Hindlimb muscle (tissue), 1 donor: ENCODE measurements at places on chromosomes 7 and 10.

GRCh38 chr10:49759787-49760551 is 2.2 kb downstream of the OGDHL start:
- DNase-seq, result no peak

GRCh38 chr7:74656441-74656836 is 1.1 kb upstream of the GTF2I start:
- DNase-seq, result peak; percentile 70

DNA sequence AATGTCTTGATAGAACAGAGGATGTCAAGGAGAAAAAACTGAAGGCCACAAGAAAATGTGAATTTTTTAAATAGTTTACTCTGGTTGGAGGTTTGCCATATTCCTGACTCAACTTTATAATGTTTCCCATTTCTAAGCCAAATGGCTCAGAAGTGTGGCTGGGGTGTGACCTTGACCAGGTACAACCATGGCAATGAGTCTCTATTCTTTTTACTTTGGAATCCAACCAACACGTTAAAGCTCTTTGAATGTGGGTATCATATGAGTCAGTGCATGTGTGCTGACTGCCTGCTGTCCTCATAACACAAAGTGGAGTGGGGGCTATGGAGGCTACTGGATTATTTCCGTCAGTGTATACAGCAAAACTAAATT is 33.5 kb upstream of the DLD start:
- DNase-seq, result no peak

- DNase-seq, result no peak
These were observed 24.8 kb downstream of the KCNH2 start for GRCh38 chr7:150953061-150953997.

DNA sequence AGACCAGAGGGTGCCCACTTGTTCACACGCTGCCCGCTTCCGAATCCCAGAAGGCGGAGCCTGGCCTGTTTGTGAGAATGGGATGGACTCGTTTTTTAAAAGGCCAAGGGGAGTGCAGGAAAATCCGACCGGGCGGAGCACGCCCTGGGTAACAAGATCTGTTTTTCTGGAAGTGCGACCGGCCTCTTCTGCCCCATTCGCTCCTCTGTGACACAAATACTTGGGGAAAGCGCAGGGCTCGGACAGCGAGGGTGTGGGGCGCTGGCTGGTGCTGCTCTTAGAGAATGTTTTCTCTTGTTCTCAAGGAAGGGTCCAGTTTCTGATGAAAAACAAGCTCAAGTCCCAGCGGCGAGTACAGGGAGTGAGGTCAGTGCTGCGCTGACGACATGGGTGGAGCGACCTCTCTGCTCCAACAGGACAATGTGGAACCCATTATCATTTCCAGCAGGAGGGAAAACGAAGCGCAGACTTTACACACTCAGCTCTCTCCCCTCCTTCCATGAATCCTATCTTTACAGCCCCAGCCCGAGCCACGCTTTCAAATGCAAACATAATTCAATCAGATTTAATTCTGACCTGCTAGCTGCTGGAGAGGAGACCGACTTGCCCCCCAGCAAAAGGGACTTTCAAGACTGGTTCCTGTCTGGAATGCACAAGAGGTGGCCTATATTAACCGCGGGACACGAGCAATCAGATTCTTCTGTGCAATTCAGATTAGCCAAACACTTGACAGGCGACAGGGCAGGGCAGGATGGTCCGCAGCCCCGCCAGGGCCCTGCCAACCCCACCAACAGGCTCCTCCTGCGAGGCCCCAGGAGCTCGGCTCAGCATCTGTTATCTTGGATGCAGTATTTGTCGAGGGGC is 1.1 kb downstream of the RADIL start:
- peak; percentile 87 for DNase-seq

GRCh38 chr7:85226361-85227085 is 39.7 kb upstream of the SEMA3D start:
- no peak for DNase-seq

GRCh38 chr7:82629583-82629982 is 186.0 kb upstream of the CACNA2D1 start:
- no peak for DNase-seq

DNA sequence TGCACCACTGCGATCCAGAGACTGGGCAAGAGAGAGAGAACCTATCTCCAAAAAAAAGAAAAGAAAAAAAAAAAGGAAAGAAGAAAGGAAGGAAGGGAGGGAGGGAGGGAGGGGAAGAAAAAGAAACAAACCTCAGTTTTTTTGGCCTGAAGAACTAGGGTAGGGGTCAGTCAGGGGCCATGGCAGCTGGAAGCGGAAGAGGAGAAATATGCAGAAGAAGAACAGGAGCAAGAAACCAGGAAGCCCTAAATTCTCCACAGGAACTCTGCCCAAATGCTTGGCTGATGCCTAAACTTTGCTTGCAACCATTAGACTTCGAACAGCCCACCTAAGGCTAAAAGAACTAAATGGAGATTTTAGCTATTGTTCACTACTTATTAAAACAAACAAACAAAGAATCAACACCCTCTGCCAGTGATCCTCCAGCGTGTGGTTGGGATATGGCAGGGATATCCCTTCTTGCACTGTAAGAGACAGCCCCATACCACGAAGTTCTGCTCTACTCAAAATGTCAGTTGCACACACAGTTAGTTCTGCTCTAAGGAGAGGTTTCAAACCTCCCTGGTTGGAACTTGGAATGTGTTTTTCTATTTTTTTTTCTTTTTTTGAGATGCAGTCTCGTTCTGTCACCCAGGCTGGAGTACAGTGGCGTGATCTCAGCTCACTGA is 139.5 kb downstream of the FAM107B start:
- no peak for DNase-seq

DNA sequence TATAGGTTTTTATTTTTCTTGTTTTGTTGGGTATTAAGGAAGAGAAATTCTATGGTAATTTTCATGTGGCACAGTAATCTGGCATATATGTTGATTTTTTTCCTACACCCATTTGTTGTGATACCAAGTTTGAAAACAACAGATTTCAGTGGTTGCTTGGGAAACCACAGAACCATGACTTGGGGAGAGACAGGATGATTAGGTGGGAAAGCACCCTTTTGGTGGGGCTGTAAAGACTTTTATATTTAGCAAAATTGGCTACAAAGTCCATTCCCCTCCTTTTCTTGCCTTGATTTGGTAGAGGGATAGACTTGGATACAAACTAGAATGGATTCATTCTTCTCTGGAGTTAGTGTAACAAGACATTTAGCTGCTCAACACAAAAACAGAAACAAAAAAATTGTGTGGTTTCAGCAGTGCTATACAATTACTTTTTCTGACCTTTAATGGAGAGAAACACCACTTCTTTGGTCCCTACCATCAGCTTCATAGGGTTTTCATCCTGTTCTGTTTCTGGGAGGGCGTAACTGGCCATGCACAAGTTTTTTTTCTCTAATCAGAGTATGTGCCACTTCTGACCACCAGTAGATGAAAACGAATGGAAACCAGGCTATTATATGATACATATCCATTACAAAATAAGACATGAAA is 52.7 kb downstream of the FIGNL1 start:
- no peak for DNase-seq

- no peak for DNase-seq
These were observed 58.7 kb downstream of the MINDY3 start for GRCh38 chr10:15801641-15802040.

GRCh38 chr10:13062803-13063202 is 37.2 kb upstream of the OPTN start:
- no peak for DNase-seq

DNA sequence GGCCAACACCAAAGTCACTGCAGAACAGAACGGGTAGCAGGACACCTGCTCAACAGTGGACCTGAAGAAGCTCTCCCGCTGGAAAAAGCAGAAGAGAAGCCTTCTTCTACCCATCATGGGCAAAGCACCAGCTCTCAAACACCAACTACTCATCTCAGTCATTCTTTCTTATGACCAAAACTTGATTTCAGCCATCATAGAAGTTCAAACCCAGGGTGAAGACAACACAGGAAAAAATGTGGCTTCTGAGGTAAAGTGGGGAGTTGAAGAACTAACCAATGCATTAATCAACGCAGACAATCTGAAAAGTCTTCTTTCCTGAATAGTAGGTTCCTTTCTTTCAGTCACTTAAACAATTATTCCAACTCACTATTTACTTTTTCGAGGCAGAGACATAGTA is 83.3 kb downstream of the ELMO1 start:
- no peak for DNase-seq

DNA sequence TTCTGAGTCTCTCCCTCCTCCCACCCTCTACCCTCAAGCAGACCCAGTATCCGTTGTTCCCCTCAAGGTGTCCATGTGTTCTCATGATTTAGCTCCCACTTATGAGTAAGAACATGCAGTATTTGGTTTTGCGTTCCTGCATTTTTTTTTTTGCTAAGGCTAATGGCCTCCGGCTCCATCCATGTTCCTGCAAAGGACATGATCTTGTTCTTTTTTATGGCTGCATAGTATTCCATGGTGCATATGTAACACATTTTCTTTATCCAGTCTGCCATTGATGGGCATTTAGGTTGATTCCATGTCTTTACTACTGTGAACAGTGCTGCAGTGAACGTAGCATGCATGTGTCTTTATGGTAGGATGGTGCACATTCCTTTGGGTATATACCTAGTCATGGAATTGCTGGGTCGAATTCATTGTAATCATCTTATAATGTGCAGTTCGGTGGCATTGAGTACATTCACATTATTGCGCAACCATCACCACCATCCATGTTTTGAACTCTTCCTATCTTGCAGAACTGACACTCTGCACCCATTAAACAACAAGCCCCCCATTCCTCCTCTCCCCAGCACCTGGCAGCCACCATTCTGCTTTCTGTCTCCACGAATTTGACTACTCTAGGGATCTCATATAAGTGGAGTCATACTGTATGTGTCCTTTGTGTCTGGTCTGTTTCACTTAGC is 125.5 kb downstream of the CAMK1D start:
- DNase-seq, result no peak

GRCh38 chr7:69640925-69641594 is 42.8 kb downstream of the AUTS2 start:
- no peak for DNase-seq

DNA sequence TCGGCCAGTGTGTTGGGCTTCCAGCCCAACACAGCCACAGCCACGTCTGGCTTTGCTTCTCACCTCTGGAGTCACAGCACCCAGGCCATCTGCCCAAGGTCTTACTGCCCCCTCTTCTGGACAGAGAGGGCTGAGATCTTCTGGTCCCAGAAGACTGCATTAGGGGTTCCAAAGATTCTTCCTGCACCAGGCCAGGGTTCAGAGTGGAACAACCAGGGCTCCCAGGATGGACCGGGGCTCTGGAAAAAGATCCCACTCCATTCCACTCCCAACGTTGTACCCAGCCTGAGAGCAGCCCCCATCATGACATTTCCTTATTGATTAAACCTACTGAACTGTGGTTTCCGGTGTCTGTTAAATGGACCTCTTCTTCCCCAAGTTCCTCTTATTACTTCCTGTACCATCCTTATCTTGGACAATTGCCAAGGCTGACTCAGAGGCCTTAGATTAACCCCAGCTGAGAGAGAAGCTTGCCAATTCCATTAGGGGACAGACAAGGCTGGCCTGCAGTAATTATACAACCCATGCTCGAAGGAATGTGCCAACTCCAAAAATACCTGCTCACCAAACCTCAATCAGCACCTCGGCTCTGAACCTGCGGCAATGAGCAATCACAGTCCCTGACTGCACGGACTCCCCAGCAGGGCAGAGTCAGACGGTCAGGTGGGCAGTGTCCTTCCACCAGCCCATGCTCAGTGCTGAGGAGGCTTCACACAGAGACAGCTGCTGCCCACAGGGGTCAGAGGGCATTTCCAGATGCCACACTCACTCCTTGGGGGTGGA is 47.9 kb upstream of the NPFFR1 start:
- peak; percentile 49 for DNase-seq

DNA sequence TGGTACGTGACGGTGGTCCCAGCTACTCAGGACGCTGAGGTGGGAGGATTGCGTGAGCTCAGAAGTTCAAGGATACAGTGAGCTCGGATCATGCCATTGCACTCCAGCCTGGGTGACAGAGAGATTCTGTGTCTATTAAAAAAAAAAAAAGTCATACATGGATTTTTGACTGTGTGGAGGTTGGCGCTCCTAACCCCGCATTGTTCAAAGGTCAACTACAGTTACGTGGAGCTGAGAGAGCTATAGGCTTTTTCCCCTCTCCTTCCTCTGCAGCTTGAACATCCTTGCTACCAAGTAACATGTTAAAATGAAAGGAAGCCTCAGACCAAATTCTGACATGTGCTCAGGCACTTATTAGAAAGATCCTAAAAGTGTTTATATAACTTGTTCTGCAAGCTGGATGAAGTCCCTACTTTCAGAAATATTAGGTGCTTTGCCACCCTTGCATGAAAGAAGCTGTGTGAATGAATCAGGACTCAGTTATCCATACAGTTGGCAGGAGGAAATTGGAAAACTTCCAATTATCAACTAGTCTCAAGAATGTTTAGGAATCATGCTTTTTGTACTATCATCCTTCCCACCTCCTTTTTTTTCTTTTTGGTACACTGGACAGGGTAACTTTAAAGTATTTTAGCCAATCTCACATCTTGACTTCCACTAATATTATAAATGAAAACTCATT is 12.5 kb upstream of the ST7 start:
- DNase-seq, result no peak

DNA sequence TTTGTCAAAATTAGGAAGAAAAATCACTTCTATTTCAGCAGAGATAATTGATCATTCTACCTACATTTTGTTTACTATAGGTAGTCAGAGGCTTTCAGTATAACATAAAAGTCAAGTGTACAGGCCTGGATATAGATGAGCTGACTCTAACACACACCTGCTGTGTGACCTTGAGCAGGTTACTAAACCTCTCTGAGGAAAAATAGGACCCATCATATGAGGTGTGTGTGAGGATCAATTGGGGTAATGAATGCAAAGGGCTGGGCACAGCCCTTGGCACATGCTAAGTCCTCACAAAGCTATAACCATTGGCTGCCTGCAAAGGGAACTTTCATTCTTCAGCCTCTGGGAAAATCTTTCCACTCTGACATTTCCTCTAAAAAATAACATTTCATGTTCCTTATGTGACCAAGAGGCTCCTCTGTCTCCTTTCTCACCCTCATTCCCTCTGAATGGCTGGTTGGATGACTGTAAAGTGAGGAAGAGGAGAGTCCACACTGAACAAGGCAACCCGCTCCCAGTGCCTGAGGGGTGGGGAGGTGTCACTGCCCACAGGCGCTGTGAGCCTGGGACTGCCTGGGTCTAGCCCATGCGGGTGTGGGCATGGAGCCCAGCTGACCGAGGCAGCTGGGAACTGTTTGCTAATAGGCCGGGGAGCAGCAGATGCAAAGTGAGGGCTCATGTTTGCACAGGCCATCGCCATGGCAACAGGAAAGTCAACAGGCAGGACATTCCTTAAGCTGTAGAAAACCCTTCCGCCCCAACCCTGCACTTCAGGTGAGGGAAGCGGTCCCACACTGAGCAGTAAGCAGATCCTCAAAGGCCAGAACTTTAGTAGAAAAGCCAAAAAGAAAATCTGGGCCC is 36.8 kb downstream of the MYOF start:
- peak; percentile 89 for DNase-seq

DNA sequence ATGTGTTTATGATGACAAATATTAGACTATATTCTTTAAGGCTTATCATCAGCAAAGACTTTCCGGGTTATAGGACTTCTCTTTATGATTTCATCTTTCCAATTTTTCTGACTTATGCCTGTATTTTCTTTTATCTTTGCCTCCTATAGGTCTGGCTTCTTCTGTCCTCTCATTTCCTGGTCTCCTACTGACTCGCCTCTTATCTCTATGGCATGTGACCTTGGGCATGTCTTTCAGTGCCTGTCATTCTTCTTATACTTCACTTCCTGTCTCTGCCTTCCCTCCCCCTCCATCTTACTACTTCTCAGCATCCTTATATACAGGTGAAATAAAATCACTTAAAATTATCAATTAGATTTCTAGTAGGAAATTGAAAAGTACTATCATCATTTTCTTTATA is 42.2 kb downstream of the PCDH15 start:
- no peak for DNase-seq
